Fibroblast of skin of left biceps (primary cell): ENCODE measurements at places on chromosomes 1 and 21.

DNA sequence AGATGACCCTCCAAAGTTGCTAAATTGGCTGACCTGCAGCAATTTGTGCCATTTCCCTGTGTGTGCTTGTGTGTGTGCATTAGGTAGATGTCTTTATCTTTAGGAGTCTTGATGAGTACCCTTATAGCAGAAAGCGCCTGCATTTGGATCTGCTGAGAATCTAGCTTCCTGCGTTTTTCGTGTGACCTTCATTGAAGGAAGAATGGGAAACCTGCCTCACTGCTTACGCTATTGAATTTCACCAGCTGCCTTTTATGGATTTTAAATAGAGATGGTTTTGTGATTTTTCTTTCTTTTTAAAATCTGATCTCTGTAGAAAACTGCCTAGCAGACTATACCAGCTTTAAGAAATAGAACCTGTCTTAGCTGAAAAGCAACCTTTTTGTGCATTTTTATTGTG, 124.5 kb downstream of the CACHD1 start:
- no peak for DNase-seq

DNA sequence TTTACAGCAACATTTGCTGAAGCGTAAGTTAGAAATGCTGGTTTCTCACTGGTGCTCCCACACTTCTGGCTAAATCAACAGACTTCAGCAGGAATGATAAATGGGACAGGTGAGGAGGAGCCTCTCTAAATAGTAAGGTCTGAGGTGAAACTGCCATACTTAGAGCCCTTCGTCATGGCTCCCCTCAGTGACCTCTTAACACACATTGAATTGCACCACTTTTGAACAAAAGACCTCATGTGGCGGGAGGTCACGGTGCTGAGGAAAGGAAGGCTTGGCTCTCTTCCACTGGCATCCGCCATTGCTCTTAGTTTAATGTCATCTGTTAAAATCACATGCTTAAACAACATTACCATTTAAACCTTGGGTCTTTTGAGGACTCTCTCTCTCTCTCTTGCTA, 3.4 kb downstream of the MAP3K7CL start:
- no peak for DNase-seq

DNA sequence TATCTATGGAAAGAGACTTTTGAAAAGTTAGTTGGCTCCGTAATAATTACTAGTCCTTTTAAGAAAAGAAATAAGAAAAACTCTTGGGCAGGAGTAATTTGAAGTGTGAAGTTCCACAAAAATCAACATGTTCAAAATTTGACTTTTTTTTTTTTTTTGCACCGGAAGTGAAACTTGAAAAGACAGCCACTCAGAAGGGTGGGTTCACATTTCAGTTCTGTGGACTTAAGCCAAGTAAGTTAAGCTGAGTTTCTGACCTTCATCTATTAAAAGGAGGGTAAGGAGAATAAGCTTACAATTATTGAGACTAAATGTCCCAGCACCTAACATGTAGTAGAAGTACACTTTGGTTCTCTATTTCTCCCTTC, 11.0 kb downstream of the RO60 start:
- DNase-seq = no peak

DNA sequence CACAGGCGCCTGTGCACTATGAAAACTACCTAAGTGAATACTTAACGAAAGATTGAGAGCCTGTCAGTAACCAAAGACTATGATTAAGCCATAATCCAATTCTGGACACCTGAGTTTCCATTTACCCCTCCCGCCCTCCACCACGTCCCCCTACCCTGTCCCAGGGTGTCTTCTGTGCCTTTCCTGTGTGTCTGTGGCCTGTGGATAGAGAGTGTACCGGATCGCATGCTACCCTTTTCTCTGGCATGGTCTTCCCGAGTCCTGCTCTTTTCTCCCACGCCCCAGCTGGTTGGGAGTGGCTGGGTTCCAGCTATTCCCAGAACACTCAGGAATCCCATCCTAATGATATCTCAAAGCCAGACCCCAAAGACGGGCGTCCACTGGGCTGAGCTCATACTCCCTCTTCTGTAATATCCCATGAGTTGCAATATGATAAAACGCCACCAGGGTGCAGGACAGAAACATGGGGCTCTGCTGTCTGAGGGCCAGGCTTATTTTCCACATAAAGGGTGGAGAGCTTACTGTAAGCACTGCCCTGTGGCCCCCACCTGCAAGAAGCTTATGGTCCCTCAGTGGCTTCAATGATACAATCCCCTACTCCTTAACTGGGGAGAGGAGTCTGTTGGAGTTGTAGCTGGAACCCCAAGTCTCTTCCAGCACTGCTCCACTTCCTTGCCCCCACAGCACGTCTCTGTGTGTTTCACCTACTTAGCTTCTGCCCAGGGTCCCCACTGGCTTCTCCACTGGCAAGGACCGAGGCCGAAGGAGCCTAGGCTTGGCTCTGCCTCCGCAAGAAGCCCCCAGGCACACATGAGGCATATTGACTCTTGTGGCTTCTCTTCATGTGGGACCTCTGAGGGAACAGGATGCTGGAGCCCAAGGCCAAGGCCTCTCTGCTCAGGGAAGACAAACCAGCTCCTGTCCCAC, 17.6 kb upstream of the ALX3 start:
- no peak for DNase-seq

GRCh38 chr1:24955161-24955560, 25.1 kb upstream of the RUNX3 start:
- no peak for DNase-seq

DNA sequence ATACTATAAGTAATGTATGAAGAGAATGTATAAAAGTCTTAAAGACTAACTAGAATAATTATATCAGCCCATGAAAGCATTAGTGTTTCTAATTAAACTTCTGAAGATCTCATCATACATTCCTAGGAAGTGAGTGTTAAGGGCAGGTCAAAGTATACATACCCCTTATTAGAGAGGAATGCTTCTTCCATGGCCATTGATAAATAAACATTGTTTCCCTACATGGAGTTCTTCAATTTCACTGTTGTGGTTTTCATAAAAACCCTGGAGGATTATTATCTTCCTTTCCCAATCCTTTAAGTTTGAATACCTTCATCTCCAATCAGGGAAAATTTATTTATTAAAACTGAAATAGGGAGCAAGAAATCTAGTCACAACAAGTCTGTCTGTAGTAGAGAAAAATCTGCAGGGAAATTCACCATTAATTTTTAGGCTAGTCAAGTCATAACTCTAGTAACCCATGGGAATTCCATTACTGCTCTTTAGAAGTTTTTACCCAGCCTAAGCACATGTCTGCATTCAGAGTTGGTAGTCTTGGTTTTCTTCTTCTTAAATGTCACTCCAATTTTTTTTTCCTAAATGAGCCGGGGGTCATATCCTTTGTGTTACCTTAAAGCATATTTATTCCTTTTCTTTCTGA, 147.0 kb downstream of the TNFSF18 start:
- DNase-seq = peak; percentile 65

GRCh38 chr1:12346483-12347151, 116.8 kb downstream of the VPS13D start:
- DNase-seq = no peak

- no peak for DNase-seq
These were observed 67.8 kb upstream of the LYPLAL1 start for GRCh38 chr1:219105893-219106292.

- DNase-seq = no peak
These were observed 87.8 kb upstream of the USP24 start for GRCh38 chr1:55302972-55303371.

DNA sequence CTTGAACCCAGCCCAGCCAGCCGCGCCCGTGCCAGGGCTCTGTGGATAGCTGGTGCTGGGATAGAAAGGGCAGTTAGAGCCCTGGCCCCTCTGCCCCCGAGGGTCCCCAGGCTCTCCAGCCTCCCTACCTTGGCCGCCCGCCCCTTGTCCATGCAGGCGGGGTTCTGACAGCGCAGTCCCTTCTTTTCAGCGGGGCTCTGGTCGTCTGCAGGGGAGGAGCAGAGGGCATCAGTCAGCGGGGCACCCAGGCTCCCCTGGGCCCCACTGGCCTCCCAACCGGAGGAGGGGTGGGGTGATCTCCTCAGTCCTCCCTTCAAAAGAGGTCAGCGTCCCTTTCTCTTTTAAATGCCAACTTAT, 4.9 kb upstream of the PLEKHG5 start:
- DNase-seq = no peak

GRCh38 chr1:110749960-110750359, 75.2 kb upstream of the KCNA3 start:
- DNase-seq = no peak

DNA sequence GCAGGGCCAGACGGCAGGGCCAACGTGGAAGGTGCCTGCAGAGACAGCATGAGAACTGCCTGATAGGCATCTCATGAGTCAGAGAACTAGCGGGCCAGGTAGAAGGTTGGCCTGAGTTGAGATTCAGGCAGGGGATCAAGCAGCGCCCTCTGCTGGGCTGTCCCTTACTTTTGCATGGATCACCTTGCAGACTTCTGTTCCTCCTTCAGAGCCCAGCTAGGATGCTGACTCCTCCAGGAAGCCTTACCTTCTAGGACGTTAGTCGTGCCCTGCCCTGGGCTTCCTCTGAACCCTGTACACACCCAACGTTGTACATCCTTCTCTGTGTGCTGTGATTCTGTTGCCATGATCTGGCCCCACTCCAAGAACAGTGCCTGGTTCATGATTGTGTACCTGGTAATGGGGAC, 231.3 kb upstream of the VAMP3 start:
- DNase-seq = no peak

DNA sequence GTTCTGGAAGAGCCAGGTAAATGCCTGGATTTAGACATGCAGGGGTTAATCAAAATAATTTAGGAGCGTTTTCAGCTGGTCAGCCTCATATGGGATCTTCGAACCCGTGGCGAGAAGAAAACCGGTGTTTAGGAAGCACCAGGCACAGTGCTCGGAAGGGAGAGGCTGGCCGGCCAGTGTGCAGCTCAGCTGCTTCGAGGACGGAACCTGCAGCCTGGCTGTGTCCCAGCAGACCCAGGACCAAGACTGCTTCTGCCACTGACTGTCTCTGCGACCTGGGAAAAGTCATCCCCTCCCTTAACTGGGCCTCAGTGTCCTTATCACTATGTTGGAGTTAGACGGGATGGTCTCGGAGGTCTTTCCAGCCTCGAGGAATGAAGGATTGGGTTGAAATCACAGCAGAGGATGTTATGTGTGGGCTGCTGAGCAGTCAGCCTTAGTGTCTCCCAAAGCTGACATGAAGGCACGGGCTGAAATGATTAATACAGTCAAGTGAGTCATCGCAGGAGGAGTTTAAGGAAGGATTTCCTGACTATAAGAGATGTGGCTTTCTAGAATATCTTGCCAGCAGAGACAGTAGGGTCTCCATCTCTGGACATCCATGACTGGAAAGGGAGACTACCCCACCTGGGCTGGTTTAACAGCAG, 20.8 kb downstream of the PPFIA4 start:
- DNase-seq = peak; percentile 38

- DNase-seq = no peak
These were observed 31.7 kb downstream of the PROX1 start for GRCh38 chr1:214019499-214019898.

DNA sequence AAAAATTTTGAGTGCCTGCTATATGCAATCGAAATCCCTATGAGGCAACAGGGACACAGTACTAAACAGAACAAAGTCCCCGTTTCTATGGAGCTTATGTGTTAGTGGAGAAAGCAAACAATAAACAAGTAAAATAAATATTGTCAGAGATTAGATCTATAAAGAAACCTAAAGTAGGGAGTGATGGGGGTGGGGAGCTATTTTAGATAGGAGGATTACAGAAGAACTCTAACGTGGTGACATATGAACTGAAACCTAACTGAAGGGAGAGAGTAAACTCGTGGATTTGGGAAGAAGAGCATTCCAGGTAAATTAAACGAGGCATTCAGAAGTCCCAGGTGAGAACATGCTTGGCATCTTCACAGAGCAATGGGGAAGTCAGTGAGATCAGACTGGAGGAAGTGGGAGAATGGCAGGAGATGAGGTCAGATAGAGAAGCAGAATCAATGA, 154.5 kb downstream of the DENND1B start:
- DNase-seq = no peak

GRCh38 chr1:100478816-100479215, 59.1 kb upstream of the GPR88 start:
- DNase-seq = no peak

DNA sequence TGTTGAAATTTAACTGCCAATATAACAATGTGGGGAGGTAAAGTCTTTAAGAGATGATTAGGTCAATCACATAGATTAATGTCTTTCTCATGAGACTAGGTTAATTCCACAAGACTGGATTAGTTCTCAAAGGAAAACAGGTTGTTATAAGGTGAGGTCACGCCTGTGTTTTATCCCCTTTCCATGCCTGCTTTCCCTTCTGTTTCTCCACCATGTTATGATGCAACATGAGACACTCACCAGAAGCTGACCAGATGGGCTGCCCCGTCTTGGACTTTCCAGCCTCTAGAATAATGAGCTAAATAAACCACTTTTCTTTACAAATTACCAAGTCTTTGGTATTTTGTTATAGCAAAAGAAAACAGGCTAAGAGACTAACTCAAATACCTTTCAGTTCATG, 70.8 kb downstream of the DDAH1 start:
- DNase-seq = no peak

GRCh38 chr1:176964687-176965086, 199.8 kb downstream of the ASTN1 start:
- DNase-seq = no peak

DNA sequence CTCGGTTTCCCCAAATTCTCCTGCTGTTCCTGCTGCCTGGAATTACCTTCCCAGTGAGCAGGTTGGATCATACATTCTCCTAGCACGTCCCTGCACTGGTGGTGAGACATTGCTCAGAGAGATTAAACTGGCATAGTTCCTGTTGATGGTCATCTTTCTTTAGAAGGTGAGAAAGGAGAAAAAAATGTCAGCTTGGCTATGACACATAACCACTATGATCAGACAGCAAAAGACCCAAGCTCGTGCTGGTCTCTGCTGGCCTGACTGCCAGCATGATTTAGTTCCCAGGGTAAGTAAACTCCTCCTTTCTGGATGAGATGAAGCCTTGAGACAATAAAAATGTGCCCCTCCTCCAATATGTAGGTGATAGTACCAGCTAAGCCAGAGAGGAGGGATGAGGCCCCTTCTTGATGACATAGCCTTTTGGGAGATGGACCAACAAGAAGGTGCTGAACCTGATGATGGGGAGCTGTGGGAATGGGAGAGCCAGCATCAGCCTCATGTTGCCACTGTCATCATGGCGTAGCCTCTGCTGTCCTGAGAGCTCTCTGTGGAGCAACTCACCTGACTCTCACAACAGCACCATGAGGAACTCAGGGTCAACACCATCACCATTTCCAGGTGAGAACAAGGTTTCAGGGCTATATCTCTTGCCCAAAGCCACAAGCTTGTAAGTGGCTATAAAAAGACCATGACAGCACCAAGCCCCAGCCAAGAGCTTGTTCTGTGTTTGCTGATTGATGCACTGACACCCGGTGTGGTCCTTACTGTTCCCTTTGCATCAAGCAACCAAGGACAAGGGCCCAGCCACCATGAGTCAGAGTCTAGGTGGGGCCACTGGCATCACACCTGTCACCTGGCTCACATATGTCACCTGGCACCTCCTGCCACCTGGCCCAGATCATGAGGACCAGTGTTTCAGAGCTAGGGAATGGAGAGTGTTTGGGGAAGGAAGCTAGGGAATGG, 200.0 kb downstream of the MATN1 start:
- peak; percentile 52 for DNase-seq

DNA sequence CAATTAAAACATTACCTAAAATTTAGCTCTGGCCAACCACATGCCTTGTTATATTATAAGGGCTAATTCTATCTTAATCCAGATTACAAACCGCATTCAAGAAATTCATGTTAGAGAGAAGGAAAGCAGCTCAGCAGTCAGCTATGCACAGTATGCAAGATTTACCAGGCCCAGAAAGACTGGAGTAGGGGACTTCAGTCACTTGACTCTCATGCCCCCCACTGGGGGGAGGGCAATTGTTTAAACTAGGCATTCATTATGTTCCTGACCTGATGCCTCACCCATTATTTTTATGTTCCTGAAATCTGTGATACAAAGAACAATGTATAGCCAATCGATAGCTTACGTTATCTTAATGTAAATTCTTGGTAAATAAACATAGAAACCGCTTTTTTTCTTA, 96.9 kb downstream of the ZNF644 start:
- DNase-seq = no peak
